GM20000 (cell line): ENCODE measurements at places on chromosomes 2 and 18.

DNA sequence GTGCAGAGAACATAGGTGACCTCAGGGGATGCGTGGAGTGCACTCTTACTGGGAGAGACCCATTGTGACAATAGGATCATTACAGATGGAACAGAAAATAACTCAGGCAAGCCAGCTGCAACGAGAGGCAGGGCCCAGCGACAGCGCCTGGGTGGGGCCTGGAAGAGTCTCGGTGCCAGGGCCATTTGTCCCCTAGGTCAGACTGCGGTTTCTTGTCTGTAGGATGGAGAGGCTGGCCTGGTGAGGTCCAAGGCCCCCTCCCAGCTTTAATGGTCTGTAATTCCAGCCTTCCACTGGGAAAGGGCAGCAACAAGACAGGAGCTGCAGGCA lies 208.6 kb upstream of the APCDD1 start:
- no peak for DNase-seq

DNA sequence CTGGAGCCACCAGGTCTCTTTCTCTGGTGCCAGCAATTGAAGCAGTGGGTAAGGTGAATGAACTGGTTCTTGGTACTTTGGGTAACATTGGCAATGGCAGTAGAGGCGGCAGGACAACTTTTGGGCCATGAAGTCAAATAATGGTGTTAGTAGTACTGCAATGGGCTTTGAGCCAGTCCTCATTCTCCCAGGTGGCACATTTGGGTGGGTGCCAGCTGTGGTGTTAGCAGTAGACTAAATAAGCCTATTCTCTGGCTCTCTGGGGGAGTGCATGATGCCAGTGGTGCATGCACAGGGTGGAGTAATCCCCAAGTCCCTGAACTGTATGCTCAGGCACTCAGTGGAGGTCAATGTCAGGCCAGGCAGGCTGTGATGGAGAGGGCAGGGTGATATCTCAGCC lies 120.2 kb upstream of the LRRTM4 start:
- no peak for DNase-seq

DNA sequence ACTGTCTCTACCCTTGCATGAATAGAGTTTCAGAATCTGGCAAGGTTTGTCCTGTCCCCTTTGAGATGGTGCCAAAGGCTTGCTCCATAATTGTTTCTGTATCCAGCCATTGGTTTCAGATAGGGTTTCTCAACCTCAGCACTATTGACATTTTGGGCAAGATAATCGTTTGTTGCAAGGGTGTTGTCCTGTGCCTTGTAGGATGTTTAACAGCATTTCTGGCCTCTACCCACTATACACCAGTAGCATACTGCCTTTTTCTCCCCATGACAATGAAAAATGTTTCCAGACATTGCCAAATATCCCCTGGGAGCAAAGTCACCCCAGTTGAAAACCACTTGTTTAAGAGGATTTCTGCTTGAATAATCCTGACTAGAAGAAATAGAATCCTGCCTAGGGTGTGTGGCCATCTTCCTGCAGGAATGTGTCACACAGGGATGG lies 126.8 kb downstream of the CDC42EP3 start:
- DNase-seq = no peak

GRCh38 chr2:133241224-133241571 lies 327.1 kb downstream of the NCKAP5 start:
- no peak for DNase-seq

- no peak for DNase-seq
Measured at GRCh38 chr2:128486640-128487375, 168.1 kb upstream of the HS6ST1 start.
